AG08396 (cell line): ENCODE measurements at places on chromosomes 6 and 20.

DNA sequence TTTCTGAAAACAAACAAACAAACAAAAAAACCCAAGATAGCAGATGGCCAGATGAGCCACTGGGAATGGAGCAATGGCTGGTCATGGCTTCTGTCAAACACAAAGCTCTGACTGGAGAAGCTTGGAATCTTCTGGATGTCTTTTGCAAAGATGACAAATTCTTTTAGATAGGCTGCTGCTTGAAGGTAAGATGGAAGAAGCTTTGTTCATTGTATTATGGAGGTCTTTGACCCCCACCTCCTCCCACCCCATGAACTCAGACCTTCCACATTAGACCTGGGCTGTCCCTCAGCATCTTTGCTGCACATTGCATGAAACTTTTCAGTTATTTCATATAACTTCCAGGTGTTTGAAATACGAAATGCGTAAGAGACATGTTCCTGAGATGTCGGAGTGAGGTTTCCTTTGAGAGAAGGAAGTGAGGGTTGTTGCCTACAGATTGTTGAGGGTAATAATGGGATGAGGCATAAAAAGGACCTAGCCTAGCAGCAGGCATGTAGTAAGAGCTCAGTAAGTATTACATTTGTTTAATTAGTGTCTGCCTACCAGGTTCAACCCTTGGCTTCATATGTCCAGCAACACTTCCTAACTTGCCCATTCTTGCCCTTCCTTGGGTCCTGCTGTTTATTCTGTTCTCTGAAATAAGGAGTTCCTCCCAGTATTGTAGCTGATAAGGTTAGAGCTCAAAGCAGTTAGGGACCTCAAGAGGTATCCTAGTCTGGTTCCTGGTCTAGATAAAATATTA is 51.4 kb upstream of the IER3 start:
- no peak for DNase-seq

- no peak for DNase-seq
These were observed 44.2 kb upstream of the ZBP1 start for GRCh38 chr20:57664476-57664875.

DNA sequence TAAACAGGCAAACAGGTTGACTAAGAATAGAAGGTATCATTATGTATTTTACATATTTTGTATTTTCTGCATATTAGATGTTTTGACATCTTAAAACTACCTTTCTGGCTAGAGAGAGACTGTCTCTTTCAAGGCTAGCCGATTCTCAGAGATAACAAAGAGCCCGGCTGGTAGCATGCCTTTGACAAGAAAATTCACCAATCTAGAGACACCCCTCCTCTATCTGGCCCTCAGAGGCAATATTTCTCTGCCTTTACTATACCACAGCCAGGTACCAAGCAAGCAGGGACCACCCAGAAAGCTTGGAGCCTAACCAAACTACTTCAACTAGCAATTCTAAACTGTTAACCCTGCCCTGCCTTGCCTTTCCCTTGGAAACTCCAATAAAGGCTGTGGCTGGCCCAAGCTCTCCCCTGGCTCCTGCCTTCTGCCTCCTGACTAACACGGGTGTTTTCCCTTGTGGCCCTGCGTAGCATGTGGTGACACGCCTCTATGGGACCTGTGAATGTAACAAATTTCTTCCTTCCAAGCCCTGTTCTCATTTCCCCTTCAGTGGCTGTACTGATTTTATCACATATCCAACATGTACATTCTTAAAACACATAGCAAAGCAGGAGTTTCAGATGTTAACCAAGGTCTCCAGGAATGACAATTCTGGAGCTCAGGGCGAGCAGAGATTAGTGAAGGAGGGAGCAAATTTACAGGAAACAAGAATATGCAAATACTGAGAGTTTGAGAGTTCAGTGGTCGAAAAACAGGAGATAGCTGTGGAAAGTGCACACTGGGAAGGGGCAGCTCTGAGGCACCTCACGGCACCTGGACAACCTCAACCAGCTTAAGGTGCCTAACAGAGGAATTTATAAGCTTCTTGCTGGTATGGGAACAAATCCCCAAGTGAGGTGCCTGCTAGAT is 120.8 kb downstream of the BACH2 start:
- no peak for DNase-seq

- DNase-seq: no peak
These were observed 118.7 kb downstream of the ATG5 start for GRCh38 chr6:106206905-106207304.

DNA sequence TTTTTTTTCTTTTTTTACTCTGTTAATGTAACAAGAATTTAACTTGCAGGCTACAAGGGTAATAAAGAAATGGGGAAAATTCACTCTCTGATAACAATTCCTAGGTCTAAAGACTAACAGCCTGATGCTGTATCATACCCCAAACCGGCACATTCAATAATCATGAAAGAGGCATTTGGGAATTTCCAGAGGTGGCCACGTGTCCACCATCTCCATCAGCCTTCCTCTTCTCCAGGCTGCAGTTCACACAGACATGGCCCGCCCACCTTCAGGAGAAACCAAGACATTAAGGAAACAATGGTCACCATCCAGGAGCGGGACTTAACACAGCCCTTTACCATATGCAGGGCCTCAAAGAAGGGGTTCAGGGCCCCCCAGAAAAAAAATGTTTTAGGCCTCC is 44.8 kb downstream of the PDE10A start:
- no peak for DNase-seq

- peak; percentile 58 for DNase-seq
These were observed 79.1 kb downstream of the ELOVL4 start for GRCh38 chr6:79868098-79868722.

DNA sequence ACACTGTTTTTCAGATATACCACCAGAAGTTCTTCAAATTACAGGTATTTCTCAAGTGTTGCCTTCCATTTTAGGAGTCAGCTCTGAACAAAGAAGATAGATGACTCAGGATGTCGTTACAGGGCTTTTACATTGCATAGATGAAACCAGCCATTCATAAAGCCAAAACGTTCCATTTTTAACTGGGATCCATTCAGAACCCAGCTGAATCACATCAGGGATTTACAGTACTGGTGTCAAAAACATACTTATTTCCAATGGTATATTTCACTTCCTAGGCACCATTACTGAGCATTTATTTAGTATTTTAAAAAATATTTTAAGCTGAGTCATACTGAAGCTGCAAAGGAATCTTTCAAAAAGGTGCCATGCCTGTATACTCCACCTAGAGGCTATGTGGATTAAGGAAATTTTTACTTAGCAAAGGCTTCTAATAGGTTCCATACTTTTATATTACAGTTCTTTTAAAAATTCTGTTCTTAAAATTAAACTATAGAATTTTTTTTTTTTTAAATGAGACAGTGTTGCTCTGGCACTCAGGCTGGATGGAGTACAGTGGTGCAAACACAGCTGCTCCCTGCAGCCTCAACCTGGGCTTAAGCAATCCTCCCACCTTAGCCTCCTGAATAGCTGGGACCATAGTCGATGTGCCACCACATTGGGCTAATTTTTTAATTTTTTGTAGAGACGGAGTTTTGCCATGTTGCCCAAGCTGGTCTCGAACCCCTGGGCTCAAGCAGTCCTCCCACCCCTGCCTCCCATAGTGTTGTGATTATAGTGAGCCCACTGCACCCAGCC is 2.6 kb downstream of the ASF1A start:
- peak; percentile 21 for DNase-seq

- DNase-seq: no peak
These were observed 191.7 kb downstream of the FOXC1 start for GRCh38 chr6:1801401-1801800.

- DNase-seq: peak; percentile 17
These were observed 71.7 kb downstream of the HIVEP1 start for GRCh38 chr6:12083763-12084162.

DNA sequence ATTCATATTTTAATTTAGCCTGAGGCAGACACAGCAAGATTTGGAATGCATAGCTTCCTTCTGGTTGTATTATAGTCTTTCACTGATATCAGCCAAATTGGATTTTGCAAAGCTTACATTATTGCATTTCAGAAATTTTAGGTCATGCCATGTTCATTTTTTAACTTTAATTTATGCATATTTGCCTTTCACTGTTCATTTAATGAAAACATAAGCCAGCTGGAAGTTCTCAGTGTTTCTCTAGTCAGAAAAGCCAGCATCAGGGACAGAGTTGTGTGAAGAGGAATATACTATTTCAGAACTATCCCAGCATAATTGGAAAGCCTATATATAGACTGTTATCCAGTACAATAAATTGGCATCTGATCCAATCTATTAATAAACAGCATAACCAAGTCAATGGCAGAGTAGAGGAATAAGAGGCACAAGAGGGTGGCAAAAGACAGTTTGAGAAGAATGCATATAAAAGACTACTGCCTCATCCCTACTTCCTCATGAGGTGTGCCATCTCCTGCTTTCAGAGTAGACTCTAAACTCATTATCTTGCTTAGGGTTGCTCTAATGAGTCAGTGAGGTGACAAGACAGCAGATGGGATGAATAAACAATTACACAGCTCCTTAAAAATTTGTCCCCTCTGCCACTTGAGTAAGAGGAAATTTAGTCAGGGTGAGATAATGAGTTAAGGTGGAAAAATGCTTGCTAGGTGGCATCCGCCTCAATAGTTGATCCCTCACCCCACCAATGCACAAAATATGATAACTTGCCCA is 159.8 kb upstream of the HCRTR2 start:
- no peak for DNase-seq

DNA sequence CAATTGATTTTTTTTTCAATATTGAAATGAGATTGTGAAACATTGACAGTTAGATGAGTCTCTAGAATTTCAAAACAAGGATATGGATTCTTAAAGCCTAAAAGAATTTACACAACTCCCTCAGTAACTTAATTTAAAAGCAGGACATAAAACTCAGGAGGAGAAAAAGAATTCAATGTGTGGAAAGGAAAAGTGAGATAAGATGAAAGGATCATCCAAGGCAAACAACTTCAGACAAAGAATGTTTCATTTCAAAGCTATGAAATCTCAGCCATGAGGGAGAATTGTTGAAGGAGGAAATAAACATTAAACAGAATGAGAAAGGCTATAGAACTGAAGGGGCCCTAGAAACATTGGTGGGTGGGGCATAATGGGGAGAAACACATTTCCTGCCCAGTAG is 191.7 kb upstream of the NOX3 start:
- no peak for DNase-seq

DNA sequence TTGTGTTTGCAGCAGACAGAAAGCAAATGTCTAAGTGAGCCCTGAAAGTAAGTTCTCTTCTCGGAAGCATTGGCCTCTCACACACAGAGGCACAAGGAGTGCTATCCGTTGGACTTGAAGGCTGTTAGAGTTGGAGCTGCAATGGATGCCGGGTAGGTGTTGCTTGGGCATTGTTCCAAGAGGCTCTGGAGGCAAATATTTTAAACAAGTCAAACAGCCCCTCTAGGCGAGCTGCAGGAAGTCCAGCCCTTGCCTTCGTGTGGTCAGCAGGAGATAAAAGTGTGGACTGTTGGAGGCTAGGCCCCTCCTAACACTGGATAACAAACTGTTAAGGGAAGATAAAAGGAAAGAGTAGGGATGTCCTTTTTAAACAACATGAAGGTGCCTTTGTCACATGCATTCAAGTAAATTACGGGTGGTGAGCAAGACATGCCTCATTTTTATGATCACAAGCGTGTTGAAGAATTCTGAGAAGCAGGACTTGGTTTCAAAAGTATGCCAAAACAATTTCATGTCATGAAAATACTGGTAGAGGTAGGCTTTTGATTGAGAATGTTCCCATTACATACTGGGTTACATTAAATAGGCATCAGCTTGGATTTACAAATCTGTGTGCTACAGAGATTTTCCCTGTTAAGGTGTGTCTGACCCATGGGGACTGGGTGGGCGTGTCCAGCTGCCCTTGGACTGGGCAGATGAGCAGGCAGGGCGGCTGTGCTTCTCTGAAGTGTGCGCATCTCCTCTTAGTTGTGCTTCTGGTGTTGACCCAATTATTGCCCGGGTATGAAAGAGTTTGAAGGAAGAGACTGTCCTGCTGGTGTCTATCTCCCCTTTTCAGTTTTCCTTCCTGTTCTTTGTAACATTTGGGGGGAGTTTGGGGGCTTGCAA is 57.5 kb downstream of the RREB1 start:
- no peak for DNase-seq

- DNase-seq: peak; percentile 34
These were observed 115.3 kb downstream of the LCA5 start for GRCh38 chr6:79421707-79422484.

DNA sequence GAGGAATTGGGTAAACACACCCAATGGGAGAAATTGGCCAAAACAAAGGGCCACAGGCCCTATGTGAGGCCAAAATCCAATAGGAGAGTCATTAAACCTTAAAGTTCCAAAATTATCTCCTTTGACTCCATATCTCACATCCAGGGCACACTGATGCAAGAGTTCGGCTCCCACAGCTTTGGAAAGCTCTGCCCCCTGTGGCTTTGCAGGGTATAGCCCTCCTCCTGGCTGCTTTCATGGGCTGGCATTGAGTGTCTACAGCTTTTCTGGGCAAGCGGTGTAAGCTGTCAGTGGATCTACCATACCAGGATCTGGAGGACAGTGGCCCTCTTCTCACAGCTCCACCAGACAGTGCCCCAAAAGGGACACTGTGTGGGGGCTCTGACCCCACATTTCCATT is 160.5 kb downstream of the ADGRG6 start:
- DNase-seq: no peak

DNA sequence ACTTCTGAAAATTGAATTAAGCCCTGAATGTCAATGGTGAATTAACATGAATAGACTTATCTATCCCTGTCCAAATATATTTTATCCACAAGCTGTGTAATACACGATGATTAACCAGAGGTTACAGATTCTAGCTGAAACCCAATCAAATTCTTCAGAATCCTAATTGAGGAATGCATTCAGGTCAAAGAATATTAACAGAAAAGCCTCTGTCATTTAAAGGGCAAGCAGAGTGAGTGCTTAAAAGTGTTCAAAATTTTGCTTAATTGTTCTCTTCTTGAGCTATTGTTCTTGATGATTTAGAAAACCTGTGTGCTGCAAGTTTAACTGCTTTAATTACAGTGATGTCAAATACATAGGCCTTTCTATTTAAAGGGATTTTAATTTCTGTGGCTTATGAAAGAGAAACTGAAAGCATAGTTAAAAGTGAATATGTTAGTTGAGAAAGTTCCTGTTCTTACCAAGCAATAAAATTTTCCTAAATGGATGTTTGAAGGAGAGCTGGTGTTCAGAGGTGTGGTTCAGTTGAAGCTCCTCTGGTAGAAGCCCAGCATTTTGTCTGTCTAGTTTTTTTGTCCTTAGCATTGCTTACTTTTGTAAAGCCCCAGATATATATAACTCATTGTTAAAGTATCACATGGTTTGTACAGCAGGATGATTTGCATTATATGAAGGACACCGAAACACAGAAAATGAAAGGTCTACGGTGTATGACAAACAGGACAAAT is 466.3 kb upstream of the PLCB4 start:
- DNase-seq: peak; percentile 15
